ENCODE measurements at places on chromosomes 4 and X.

- peak; percentile 50 for DNase-seq
Observed at GRCh38 chr4:23889814-23890341, at the start of gene PPARGC1A. Gene PPARGC1A (minus strand): TSS chr4:23890047. CDS start chr4:23889957, 90 bp downstream.

- DNase-seq: no peak
Observed at GRCh38 chrX:12891171-12891570, 15.2 kb upstream of the TLR8 start.

DNA sequence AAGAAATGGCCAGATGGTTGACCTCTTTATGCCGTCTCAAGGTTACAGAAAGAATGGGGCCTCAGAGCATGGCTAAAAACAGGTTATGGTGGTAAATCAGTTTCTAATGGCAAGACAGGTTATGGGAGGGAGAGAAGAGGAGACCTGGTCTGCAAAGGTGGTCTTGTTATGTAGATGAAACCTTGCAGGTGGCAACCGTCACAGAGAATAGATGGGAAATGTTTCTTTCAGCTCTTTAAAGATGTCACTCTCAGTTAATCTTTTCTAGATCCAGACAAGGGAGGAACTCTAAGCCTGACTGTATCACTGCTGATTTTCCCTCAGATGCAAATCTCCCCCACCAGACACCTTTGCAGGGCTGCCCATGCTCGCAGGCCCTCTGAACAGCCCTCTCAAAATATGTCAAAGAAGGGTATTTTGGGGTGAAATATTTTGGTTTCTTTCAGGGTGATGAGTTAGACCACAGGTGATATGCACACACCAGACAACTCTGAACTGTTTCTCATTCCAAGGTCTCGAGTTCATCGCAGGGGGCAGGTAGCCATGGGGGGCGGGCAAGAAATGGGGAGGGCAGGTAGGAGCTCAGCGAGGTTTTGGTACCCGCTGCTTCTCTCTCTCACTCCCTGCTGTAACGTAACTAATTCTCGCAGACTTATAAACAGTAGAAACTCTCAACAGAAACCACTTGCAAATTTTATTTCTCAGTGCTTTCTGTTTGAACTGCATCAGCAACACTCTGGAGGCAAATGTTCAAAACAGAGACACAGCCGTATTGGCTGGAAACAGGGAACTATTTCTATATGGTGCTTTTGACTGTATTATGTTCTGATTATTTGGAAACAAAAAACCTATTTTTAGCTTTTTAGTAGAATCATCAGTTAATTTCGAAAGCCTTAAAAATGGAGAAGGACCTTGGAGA, 32.4 kb downstream of the CASP3 start:
- no peak for DNase-seq

DNA sequence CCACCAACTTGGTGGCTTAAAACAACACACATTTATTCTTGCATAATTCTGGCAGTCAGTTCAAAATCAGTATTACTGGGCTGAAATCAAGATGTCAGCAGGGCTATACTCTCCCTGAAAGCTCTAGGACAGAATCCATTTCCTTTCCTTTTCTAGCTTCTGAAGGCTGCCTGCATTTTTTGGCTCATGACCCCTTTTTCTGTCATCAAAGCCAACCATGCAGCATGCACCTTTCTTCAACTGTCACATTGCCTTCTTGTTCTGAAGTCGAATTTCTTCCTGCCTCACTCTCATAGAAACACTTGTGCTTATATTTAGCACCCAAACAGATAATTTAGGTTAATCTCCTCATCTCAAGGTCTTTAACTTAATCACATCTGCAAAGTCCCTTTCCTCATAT, 79.8 kb upstream of the PPP1R2C start:
- no peak for DNase-seq

- peak; percentile 59 for DNase-seq
Observed at GRCh38 chrX:107710617-107711391, 64.8 kb downstream of the TSC22D3 start.

DNA sequence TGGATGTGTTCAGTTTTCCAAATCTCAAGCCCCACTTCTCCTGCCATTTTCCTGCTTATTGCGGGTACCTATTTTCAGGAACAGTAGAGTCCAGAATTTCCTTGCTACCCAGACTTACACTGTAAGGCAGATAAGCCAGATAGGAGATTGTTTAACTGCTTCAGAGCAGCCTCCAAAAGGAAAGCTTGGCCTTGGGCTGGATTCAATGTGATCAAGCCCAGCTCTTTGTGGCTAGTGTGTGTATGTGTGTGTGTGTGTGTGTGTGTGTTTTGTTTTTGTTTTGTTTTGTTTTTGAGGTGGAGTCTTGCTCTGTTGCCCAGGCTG, 34.0 kb downstream of the RNF175 start:
- no peak for DNase-seq

DNA sequence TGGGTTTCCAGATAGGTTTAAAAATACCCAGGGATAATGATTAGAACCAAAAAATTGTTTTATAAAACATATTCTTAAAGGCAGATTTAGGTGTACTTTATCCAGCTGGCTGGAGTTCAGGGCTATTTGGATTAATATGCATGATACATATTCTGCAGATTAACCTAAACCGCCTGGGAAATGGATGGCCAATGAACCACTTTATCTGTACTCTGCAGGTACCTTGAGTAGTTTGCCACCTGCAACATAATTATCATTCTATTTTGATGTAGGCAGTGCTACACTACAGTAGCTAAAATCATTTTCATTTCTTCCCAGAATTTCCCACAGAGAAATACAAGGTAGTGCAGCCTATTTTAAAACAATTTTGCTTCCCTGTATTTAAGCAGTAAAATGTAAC, 683.2 kb upstream of the GNPDA2 start:
- no peak for DNase-seq

GRCh38 chrX:9196961-9197640, 163.2 kb upstream of the FAM9B start:
- no peak for DNase-seq

- DNase-seq: no peak
Observed at GRCh38 chr4:45043911-45044310, 317.6 kb upstream of the GNPDA2 start.

GRCh38 chr4:66404141-66404540, 733.9 kb upstream of the EPHA5 start:
- no peak for DNase-seq

GRCh38 chr4:28006021-28006420, 1145.4 kb downstream of the STIM2 start:
- no peak for DNase-seq

GRCh38 chr4:168489616-168490015, 7.2 kb upstream of the PALLD start:
- no peak for DNase-seq

DNA sequence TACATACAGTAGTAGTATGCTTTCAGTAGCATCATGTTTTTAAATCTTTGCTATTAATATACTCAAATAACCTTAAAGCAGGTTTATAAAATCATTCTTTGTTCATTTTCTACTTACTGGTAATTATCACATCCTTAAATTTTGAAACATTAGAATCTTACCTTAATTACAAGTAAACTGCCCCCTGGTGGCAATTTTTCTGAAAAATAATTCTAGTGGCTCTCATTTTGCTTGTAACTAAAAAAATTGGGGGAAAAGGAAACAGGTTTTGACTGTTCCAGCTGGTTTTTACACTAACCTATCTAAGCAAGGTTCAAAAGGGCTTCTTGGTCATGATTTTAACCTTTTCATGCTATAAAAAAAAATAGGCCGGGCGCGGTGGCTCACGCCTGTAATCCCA, 18.5 kb upstream of the DCAF4L1 start:
- no peak for DNase-seq

GRCh38 chr4:34861666-34862065, 1382.6 kb downstream of the ARAP2 start:
- DNase-seq: no peak

GRCh38 chrX:38657562-38657961, 96.2 kb downstream of the TSPAN7 start:
- no peak for DNase-seq

- DNase-seq: peak; percentile 79
Observed at GRCh38 chrX:153460826-153461225, 9.6 kb downstream of the HAUS7 start.

- DNase-seq: no peak
Observed at GRCh38 chr4:24219209-24219608, 329.4 kb upstream of the PPARGC1A start.

- DNase-seq: no peak
Observed at GRCh38 chrX:148381603-148382002, 118.8 kb upstream of the AFF2 start.

GRCh38 chr4:94649381-94650133, 108.2 kb upstream of the BMPR1B start:
- no peak for DNase-seq

DNA sequence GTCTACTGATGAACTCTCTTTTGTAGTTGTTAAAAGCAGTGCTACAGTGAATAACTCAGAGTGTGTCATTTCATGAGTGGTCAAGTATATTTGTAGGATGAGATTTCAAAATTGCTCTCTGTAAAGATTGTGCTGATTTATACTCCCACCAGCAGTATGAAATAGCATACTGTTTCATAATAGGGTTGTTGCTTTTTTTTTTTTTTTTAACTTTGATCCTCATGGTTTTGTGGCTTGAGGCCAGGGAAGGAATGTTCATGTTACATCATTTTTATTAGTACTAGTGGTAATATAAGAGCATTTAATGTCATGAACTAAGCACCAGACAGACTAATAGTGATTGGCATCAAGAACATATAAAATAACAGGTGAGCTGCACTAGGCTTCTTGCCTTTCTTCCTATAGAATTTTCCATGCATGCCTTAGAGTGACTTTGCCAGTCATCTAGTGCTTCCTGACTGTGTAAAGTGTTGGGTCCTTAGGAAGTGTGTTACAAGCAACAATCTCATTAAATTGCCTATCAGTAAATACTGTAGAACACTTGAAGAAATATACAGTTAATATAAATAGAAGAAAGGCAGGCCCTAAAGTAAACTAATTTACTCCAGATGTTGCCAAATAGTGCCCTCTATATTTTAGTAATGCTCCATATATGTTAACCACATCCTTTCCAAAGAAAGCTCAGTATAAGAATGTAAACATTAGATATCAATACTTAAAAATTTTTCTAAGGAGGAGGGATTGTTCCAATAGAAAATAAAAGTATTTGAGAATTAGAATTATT, 38.6 kb upstream of the MSMO1 start:
- DNase-seq: no peak

GRCh38 chr4:112552668-112553067, 36.7 kb upstream of the NEUROG2 start:
- no peak for DNase-seq

- no peak for DNase-seq
Observed at GRCh38 chrX:7841084-7841805, 1.7 kb upstream of the VCX start.

- no peak for DNase-seq
Observed at GRCh38 chr4:169219440-169219839, 51.3 kb downstream of the SH3RF1 start.

- DNase-seq: no peak
Observed at GRCh38 chr4:88752754-88753153, 55.1 kb upstream of the NAP1L5 start.

- no peak for DNase-seq
Observed at GRCh38 chr4:61500883-61501282, 300.8 kb downstream of the ADGRL3 start.

GRCh38 chr4:93355411-93355810, 473.1 kb upstream of the ATOH1 start:
- DNase-seq: no peak

GRCh38 chr4:42710761-42711160, 53.9 kb upstream of the ATP8A1 start:
- DNase-seq: no peak

- no peak for DNase-seq
Observed at GRCh38 chr4:57612279-57612678, 502.1 kb upstream of the IGFBP7 start.

DNA sequence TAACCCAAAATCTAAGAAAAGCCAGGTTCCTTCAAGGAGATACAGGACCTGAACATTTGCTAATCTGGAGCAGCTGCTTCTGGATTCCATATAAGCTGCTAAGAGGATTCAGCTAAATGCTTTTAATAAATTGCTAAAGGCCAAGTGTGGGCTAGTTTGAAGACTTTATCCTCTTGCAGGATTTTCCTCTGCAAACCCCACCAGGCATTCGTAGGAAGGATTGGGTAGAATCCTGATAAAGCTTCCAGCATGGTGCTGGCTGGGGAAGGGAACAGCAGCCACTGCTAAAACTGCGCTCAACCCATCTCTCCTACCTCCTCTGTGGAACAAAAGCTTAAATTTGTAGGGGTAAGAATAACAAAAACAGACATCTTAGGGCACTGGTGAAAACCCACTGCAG, 61.3 kb upstream of the TAB3 start:
- no peak for DNase-seq

- peak; percentile 35 for DNase-seq
Observed at GRCh38 chrX:40646489-40647306, 663 bp downstream of the CXorf38 start.

DNA sequence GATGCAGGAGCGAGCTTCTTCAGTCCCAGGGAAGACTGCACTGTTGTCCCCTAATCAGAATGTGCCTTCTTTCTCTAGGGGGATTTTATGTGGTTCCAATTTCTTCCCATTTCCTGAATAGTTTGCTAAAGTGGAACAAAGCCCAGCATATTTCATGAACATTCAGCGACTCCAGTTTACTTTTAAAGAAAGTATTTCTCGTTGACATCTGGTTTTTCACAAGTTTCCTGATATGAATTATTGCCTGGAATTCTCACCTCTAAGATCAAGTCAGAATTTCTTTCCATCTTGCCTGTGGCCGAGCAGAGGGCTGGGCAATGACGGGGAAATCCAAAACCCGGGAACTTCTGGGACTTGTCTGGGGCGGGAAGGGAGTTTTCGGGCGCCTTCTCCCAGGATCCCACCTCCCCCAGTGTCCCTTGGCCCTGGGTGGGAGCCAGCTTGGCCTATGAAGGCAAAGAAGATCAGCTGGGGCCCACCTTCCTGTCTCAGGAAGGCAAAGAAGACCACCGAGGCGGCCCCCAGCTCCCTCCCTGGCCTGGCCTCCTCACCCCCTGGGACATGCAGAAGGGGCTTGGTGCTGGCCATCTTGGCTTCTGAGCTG, 15.4 kb downstream of the SORCS2 start:
- DNase-seq: no peak
